ENCODE measurements at places on chromosomes 12 and 14.

GRCh38 chr12:65894088-65894487 lies 69.8 kb downstream of the HMGA2 start:
- no peak for DNase-seq

DNA sequence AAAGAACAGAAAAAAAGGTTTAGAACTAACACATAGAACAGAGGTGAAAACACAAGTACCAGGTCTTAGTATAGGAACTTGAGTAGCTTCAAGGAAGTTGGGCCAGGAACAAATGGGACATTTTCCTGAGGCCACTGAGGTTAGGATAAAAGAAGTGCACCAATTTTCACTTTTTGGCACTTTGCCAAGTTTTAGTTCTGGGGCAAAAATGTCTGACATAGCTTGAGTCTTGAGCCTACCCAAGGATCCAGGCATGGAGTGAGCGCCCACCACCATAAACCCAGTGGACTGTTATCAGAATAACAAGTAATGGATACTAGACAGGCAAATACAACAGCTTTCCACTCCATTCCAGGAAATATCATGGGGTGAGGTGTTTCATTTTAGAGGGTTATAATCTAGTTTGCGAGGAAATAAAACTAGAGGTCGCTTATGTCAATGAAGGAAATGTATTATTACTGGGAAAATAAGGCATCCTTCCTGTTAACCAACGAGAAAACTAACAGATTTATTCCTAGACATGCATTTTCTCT lies 199.7 kb upstream of the HMGA2 start:
- no peak for DNase-seq

DNA sequence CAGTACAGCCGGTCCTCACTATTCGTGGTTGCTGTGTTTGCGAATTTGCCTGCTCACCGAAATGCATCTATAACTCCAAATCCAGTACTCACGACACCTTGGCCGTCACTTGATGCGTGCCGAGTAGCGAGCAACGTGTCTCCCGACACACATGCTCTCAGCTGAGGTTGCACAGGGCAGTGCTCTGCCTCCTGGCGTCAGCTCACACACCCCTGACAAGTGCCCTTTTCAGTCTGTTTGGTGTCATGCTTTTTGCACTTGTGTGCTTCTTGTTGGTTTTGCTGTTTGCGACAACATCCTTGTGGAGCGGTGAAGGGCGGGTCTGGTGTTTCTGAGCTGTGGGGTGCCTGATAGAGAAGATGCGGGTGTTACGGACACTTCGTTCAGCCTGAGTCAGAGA lies 110.4 kb upstream of the RFLNA start:
- DNase-seq: no peak

- no peak for DNase-seq
These were observed 152.0 kb downstream of the TMEM132C start for GRCh38 chr12:128418944-128419343.

- DNase-seq: peak; percentile 72
These were observed 1.3 kb downstream of the AHSA1 start for GRCh38 chr14:77459072-77459723.

GRCh38 chr14:55794655-55795595 lies 214.9 kb downstream of the KTN1 start:
- no peak for DNase-seq

DNA sequence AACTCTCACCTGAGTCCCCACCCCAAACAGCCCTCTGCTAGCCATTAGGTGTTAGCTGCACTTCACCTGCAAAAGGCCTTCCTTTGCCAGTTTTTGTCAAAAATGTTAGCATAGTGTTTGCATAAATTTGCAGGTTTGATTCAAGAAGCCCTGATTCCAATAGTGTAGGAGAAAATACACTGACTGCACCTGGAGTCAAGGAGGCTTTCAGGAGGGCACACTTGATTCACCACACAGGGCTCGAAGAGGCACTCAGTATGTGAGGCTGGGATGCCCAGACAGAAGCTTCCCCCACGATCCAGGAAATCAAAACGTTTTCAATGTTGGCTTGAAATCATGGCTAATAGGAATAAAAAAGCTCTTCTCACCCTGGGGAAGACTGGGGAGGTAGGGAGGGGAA lies 40.5 kb upstream of the DDX11 start:
- no peak for DNase-seq

DNA sequence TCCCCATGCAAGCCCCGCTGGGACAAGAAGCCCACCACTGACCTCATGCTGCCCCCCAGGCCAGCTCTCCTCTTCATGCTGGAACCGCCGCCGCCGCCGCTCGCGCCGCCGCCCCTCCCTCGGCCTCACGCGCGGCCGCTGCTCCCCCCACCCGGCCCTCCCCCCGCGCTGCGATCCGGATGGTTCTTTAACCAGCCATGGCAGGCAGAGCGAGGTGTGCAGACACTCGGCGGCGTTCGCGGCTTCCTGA lies at the start of gene DCAF5:
Gene DCAF5, minus strand, starts transcription at position 218 of the 250 bp plus-strand sequence. Its CDS starts 141 bp downstream, at position 77.
- DNase-seq: no peak

DNA sequence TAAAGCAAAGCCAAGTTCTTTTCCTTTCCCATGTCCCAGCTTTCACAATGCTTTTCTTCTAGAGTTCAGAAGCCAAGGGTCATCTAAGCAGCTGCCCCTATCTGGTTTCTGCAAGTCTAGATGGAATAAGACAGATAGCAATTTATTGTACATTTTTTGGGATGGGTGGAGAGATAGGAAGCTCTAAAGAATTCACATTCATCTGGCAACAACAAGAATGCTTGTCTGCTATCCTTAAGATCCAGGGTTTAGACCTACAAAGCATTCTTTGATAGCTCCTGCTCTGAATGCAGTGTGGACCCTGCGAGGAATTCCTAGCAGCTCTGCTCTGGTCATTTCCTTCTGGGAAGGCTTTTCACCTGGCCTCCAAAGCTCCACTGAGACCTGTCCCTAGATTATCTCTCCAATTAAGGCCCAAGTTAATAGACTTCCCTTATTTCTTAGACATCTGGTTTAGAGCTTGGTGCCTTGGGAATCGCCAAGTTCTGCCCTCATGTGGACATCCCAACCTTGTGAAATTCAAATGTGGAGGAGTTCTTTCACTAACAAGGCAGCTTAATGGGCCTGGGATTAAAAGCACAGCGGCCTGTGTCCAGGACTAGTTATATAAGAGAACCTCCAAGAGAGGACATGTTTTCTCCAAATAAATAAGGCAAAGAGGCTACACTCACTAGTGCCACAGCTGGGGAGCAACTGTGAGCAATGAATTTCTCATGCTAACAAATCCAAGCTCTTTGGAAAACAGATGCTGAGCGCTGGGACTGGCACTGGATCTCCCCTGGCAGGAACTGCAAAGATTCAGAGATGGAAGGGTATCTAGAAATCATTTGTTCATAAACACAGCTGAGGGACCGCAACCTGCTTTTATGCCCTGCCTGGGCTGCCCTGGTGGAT lies 384.5 kb upstream of the DDHD1 start:
- DNase-seq: peak; percentile 45

- no peak for DNase-seq
These were observed 100.5 kb downstream of the AEBP2 start for GRCh38 chr12:19539836-19540235.

DNA sequence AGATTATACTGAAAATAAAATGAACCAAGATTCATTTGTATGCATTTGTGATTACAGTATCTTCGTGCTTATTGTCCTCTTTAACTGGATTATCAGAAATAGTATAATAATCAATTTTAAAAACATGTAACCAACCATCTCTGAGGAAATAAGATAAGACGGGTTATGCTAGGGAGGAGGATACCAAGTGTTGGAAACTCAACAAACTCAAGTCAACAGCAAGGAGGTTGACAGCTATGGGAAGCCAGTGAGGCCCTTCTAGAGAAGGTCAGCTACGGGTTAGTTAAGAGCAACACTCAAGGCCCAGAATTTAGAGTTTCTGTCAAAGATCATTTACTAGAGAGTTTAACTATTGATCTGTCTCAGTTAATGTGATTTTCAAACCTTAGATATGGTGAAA lies 137.2 kb downstream of the PDZRN4 start:
- no peak for DNase-seq

- no peak for DNase-seq
These were observed 751.1 kb downstream of the TMEM121 start for GRCh38 chr14:106277503-106277902.

DNA sequence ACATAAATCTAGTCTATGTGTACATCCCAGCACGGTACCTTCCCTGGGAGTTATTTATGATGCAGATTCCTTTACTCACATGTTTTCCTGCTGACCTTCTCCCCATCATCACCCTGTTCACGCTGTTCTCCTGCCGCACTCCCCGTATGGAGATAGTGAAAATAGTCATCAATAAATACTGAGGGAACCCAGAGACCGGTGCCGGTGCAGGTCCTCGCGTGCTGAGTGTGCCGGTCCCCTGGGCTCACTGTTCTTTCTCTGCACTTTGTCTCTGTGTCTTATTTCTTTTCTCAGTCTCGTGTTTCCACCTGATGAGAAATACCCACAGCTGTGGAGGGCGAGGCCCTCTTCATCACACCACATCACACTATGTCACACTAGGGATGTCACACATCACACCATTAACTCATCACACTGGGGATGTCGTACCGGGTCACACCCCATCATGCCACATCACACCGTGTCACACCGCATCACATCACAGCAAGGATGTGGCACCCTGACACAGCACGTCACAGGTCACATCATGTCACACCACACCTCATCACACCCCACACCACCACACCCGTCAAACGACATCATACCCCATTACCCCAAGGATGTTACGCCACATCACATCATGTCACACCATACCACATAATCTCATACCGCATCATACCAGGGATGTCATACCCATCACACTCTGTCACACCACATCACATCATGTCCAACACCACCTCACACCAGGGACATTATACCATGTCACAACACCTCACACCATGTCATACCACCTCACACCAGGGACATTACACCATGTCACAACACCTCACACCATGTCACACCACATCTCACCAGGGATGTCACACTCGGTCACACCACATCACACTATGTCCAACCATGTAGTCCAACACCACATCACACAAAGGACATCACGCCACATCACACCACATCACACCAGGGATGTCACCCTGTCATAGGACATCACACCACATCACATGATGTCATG lies 207.0 kb downstream of the TMEM121 start:
- DNase-seq: no peak

- DNase-seq: peak; percentile 56
These were observed 24.3 kb upstream of the CPM start for GRCh38 chr12:68957273-68957672.

DNA sequence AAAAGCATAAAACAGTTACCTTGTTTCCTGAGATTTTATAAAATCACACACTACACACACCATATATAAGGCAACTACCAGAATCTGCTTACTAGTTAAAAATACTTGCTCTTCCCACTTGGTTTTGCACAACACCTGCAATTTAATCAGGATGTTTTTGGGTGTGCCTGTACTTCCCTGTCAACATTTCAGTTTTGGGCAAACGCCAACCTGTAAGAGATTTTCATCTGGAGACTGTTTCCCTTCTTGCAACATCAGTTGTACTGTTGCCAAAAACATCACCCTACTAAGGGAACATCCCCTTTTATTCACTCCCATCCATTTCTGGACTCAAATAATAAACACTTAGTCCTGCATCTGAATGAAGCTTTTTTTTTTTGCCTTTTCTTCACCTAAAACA lies 172.3 kb downstream of the DUSP6 start:
- DNase-seq: peak; percentile 95

- no peak for DNase-seq
These were observed 47.6 kb upstream of the ZFP36L1 start for GRCh38 chr14:68840454-68840853.

- DNase-seq: no peak
These were observed 96.6 kb downstream of the NKX2-1 start for GRCh38 chr14:36423430-36423829.

- DNase-seq: peak; percentile 68
These were observed 3.0 kb upstream of the FNTB start for GRCh38 chr14:64983439-64984310.

- no peak for DNase-seq
These were observed 218.6 kb downstream of the ATP23 start for GRCh38 chr12:58159941-58160340.

DNA sequence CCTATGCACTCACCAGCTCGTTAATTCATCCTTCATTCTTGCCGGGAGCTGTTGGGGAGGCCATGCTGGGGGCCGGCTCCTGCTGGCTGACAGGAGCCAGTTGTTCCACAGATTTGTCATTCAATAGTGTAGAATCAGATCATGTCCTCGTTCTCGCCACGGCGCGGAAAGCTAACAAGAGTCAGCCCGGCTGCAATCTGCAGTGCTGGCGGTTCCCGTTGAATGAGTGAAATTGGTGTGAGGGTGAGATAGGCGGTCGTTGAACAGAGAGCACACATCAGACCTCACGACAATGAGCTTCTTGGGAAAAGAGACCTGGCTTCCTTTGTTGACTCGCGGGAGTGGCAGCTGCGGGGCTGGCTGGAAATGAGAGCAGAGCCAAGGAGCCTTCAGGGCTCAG lies 57.5 kb downstream of the KIF26A start:
- DNase-seq: no peak

GRCh38 chr12:30598889-30599288 lies 96.8 kb downstream of the IPO8 start:
- no peak for DNase-seq

DNA sequence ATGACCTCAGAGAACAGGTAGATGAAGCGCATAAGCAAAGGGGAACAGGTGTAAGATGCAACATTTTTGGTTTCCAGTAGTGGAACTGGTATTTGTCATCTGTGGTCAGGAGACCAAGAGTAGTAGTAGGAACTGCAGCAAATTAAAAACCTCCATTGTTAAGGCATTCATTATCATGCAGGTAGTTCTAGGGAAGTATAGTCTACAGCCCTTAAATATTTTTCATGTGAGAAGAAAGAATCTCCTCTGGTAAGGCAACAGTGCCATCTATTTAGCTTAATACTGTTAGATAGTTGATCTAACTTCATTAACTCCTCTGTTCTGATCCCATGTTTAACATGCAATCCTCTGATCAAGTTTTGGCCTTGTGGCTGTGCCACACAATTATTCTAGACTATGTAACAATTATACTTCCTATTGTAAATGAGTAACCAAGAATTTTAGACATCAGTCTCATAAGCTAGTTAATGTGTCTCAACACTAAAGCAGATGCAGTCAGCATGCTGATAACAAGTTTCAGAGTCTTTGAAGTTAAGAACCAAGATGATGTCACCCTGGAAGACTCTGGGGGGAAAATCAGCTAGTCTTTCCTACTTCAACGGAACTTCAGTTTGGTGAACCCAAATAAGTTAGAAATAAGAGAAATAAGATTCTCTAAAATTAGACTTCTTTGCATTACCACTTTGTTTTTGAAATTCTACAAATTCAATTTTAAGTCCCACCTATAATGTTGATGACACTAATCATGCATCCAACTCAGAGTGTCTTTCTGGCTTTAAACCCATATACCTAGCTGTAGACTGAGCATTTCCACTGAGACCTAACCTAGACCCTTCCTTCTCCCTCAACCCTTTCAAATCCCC lies 70.9 kb downstream of the STXBP6 start:
- no peak for DNase-seq

DNA sequence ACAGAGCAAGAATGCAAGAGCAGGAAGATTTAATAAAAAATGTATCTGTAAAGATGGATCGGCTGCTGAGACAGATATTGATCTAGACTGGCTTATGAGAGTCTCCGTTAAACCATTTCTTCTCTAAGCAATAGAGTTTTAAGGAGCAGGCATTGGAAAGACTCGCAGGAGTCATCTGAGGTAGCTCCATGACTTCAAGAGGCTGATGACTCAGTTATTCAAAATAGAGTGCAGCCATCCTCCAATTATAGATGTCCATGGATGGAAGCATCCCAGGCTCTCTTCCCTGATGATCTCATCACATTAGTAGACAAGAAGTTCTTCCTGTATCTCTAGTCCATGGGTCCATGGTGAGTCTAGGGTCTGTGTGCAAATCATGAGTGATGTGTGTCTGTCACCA lies 638.3 kb upstream of the TMEM132C start:
- DNase-seq: peak; percentile 84
